ENCODE measurements at places on chromosomes 13 and 19. TPM values are rescaled to one million over a fixed set of nuclear protein-coding genes. Genes with fewer than 3 reads are reported as not detected.
A peak's percentile ranks its signal among the peaks of the same experiment; 100 is the strongest.

GRCh38 chr19:55165952-55166529 is 372 bp downstream of the DNAAF3 start:
- peak; percentile 65 for DNase-seq

The CEACAM4 gene
- not detected for total RNA-seq

The B3GLCT gene
- 16.0 TPM for total RNA-seq

- peak; percentile 73 for DNase-seq
Measured at GRCh38 chr19:6516659-6517291, 14.1 kb upstream of the TNFSF9 start.

GRCh38 chr13:28449826-28450773 is 44.8 kb downstream of the FLT1 start:
- peak; percentile 81 for DNase-seq

- DNase-seq, result peak; percentile 83
Measured at GRCh38 chr19:38665950-38666662, 18.7 kb downstream of the ACTN4 start.

- DNase-seq, result no peak
Measured at GRCh38 chr19:10587022-10587838, at the start of gene AP1M2. TSS of gene AP1M2 (minus strand) at chr19:10587312. CDS start at chr19:10587231, 81 bp downstream.

DNA sequence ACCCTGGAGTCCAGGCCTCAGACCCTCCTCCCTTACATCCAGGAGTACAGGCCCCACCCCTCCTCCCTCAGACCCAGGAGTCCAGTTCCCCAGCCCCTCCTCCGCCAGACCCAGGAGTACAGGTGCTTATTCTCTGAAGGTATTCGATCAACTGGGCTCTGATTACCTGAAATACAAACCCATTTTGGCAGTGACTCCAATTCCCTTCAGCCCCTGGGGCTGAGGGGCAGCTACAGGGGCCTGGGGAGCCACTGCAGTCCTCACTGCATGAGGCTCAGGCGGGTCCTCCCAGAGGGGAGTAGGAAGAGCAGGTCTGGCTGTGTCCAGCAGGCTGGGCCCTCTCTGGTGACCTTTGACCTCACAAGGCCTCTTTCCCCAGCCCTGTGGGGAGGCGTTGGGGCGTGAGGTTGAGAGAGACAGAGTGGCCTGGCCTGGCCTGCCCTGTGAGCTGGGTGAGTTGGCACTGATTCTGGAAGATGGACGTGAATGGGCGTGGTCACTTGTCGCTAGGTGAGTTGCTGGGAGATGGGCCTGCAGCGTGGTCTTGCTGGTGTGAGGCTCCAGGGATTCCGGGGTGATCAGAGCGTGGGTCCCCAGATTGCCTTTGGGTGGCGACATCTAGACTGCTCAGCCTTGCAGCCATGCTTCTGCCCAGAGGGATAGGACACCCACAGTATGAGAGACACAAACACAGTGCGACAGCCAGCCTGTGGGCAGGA is 3.1 kb downstream of the BCAT2 start:
- no peak for DNase-seq

- DNase-seq, result no peak
Measured at GRCh38 chr13:98490195-98490836, 86.6 kb downstream of the STK24 start.

GRCh38 chr13:109986851-109987250 is 200.5 kb upstream of the IRS2 start:
- no peak for DNase-seq

DNA sequence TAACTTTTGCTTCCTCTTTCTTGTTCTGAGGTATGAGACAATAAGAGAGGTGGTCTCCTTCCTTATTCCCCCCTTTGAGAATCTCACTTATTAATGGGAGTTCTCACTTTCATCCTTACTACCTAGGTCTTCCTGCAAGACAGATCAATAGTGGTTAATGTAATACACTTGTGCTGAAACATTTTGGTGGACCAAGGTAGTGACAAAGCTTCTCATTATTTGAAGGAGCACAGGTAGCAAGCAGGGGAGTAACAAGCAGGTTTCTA is 17.9 kb downstream of the ZNF700 start:
- peak; percentile 17 for DNase-seq

The LGALS7B gene
- total RNA-seq, result not detected

The AKAP8L gene
- 59.6 TPM for total RNA-seq

GRCh38 chr13:91111476-91112200 is 235.8 kb upstream of the MIR17HG start:
- DNase-seq, result no peak

The ZNF177 gene
- 0.64 TPM for total RNA-seq

DNA sequence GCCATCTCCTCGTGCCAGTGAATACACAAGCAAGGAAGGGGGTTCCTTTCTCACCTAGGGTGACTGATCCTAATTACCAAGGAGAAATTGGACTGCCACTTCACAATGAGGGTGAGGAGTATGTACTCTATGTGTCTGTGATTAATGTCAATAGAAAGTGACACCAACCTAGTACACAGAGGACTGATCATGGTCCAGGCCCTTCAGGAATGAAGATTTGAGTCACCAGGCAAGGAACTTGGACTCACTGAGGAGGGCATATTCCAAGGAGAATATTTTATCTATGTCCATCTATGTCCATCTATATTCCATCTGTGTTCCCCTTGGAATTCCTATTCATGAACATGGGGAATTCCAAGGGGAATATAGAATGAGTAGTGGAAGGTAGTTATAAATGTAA is 9.2 kb upstream of the ALOX5AP start:
- DNase-seq, result no peak

- DNase-seq, result peak; percentile 23
Measured at GRCh38 chr19:53870485-53870844, 2.8 kb downstream of the MYADM start.

GRCh38 chr19:3810708-3811355 is 24.7 kb upstream of the MATK start:
- no peak for DNase-seq

GRCh38 chr13:73850104-73850873 is 283.9 kb downstream of the KLF12 start:
- peak; percentile 20 for DNase-seq

- no peak for DNase-seq
Measured at GRCh38 chr13:68749796-68750195, 1357.8 kb upstream of the ATXN8OS start.

The RAB3A gene
- 0.97 TPM for total RNA-seq

DNA sequence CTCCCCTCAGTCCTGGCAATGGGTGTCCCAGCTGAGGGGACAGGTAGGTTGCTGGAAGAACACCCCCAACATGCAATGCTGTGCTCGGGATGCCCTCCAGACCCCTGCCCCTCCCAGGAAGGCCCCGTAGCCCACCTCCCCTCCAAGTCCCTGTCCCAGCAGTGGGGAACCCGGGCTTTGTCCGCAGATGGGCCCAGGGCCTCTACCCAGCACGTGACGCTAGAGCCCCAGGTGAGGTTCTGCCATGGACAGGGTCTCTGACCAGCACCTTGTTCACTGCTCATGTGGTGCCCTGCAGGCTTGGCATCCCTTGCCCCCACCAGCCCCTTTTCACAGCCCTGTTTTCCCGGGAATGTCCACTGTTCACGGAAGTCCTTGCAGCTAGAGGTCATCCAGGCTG is 220.0 kb upstream of the SGCG start:
- no peak for DNase-seq

- peak; percentile 16 for DNase-seq
Measured at GRCh38 chr19:17775991-17776803, 18.7 kb upstream of the B3GNT3 start.

The LAIR1 gene
- total RNA-seq, result under 0.01 TPM

DNA sequence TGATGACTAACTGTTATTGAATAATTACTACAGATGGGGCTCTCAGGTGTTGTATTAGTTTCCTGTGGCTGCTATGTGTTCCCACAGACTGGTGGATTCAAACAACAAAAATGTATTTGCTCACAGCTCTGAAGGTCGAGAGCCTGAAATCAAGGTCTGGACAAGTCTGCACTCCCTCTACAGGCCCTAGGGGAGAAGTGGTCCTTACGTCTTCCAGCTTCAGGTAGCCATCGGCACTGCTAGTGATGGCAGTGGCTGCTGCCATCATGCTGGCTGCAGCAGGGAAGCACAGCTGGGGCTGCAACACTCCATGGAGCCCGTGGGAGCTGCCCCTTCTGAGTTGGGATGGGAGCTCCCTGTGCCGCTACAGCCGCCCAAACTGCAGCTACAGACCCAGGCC is 1.9 kb downstream of the TEX26 start:
- peak; percentile 9 for DNase-seq

- no peak for DNase-seq
Measured at GRCh38 chr19:27392027-27392632, 1820.8 kb downstream of the UQCRFS1 start.

GRCh38 chr19:45900738-45901431 is 1.5 kb downstream of the MYPOP start:
- no peak for DNase-seq

GRCh38 chr19:1921825-1922224 is 16.6 kb downstream of the ADAT3 start:
- no peak for DNase-seq

The TUBGCP3 gene
- total RNA-seq, result 18.4 TPM

DNA sequence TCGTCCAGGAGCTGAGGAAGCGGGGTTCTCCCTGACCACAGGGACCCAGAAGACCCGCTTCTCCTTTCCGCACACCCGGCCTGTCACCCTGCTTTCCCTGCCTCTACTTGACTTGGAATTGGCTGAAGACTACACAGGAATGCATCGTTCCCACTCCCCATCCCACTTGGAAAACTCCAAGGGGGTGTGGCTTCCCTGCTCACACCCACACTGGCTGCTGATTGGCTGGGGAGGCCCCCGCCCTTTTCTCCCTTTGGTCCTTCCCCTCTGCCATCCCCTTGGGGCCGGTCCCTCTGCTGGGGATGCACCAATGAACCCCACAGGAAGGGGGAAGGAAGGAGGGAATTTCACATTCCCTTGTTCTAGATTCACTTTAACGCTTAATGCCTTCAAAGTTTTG is 18.9 kb downstream of the VASP start:
- DNase-seq, result peak; percentile 67

GRCh38 chr13:44013758-44014291 is 134.1 kb downstream of the LACC1 start:
- DNase-seq, result peak; percentile 72

GRCh38 chr19:10284065-10284959 is 2.4 kb upstream of the ICAM4 start:
- DNase-seq, result no peak

DNA sequence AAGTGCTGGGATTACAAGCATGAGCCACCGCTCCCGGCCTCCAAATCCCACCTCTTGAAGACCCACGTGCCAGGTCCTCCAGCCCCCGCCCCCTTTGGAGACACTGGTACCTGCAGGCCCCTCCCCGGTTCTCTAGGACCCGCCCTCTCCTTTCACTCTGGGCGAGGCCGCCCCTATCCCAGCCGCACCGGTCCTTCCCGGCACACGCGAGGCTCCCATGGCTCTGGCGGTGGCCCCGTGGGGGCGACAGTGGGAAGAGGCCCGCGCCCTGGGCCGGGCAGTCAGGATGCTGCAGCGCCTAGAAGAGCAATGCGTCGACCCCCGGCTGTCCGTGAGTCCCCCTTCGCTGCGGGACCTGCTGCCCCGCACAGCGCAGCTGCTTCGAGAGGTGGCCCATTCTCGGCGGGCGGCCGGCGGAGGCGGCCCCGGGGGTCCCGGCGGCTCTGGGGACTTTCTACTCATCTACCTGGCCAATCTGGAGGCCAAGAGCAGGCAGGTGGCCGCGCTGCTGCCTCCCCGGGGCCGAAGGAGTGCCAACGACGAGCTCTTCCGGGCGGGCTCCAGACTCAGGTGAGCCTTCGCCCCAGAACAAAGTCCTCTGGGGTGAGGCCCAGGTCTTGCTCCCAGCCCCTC is at the start of gene CBLC:
CBLC (plus strand) TSS at position 176 of the 633 bp plus-strand sequence; CDS start at position 218, 42 bp downstream.
- DNase-seq, result no peak

DNA sequence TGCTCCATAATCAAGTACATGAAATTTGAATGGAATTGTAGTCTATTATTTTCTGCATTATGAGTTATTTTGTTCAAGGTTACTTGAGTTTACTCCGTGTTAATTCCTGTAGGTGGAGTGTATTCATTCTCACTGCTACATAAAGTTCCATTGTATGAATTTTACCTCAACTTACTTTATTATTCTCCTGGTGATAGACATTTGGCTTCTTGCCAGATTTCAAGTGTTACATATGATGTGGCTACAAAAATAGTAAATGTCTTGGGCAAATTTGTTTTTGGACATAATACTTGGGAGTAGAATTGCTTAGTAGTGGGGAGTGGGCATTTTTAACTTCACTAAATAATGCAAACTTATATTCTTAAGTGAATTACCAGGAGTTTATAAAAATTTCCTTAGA is 328.9 kb downstream of the SHISA2 start:
- DNase-seq, result no peak

GRCh38 chr13:28031896-28032288 is 43.4 kb upstream of the URAD start:
- no peak for DNase-seq

The CYP4F12 gene
- total RNA-seq, result not detected

The CD70 gene
- total RNA-seq, result not detected

DNA sequence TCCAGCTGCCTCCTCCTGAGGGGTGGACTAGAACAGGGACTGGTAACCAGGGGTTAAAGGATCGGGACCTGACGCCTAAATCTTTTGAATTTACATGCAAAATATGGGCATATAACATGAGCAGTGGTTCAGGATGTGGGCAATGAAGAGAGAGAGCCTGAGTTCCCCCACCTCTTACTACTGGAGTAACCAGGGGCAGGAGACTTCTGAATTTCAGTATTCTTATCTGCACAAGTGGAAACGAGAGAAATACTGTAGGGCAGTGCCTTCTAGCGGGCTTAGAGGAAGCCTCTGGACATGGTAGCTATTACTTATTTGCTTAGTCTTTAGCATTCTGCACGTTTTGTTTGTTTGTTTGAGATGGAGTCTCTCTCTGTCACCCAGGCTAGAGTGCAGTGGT is 26.3 kb downstream of the BCAT2 start:
- peak; percentile 41 for DNase-seq

The C13orf42 gene
- not detected for total RNA-seq

The SHISA2 gene
- not detected for total RNA-seq

DNA sequence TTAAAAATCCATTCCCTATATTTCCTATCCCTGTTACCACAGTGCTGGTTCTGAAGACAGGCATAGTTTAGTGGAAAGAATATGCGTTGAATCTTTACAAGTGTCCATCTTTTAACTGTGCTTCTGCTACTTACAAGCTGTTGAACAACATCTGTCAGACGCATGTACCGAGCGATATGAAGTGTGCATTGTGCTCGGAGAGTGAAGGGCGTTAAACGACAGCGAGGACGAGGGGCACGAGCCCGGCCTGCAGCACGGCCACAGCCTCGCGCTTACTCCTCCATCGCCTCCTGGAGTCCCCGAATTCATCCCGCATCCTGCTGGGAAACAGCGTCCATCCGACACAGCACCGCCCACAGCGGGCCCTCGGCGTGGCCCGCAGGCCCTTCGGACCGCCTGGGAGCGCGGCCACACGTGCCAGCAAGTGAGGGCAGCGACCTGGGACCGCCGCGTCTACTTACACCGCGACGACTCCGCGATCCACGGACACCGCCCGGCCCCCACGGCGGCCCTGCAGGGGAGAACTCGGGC is 514 bp downstream of the PCID2 start:
- peak; percentile 59 for DNase-seq

GRCh38 chr13:30072818-30073186 is 222.4 kb upstream of the UBL3 start:
- DNase-seq, result no peak

The ATP8A2 gene
- under 0.01 TPM for total RNA-seq

GRCh38 chr19:9406798-9407352 is 28.5 kb downstream of the ZNF266 start:
- DNase-seq, result peak; percentile 88

- no peak for DNase-seq
Measured at GRCh38 chr13:43472339-43472738, 314.4 kb downstream of the ENOX1 start.

GRCh38 chr19:38632476-38633213 is 13.7 kb downstream of the EIF3K start:
- DNase-seq, result no peak

The LENG1 gene
- 4.8 TPM for total RNA-seq

The CEACAM16 gene
- under 0.01 TPM for total RNA-seq

The CGB8 gene
- not detected for total RNA-seq
